ENCODE measurements at places on chromosomes 3 and 15. TPM values are rescaled to one million over a fixed set of nuclear protein-coding genes. Genes with fewer than 3 reads are reported as not detected.

The FGF7 gene
- not detected for total RNA-seq

The RBP2 gene
- not detected for total RNA-seq

The GOLGA8S gene
- total RNA-seq: 0.18 TPM

The FBXW12 gene
- not detected for total RNA-seq

The PLSCR2 gene
- not detected for total RNA-seq

The SNTN gene
- not detected for total RNA-seq

The TUSC7 gene
- not detected for total RNA-seq

The CAPN3 gene
- total RNA-seq: 0.32 TPM

The ZNF860 gene
- total RNA-seq: 1.7 TPM

The RYK gene
- total RNA-seq: 37.5 TPM

The MEIS2 gene
- 8.7 TPM for total RNA-seq

The FRMD5 gene
- 3.7 TPM for total RNA-seq

The COL6A5 gene
- not detected for total RNA-seq

The HRH1 gene
- total RNA-seq: 8.0 TPM

The SMCO1 gene
- 0.03 TPM for total RNA-seq

The PRSS50 gene
- total RNA-seq: not detected

The TFG gene
- total RNA-seq: 150 TPM

The CTXN2 gene
- total RNA-seq: 0.05 TPM

The NDN gene
- 0.08 TPM for total RNA-seq

The TMEM212 gene
- total RNA-seq: not detected

The PDIA5 gene
- total RNA-seq: 24.2 TPM

The MKRN2OS gene
- not detected for total RNA-seq

The HAUS2 gene
- total RNA-seq: 18.3 TPM

The DNAJA4 gene
- total RNA-seq: not detected

The NEK10 gene
- total RNA-seq: 0.88 TPM
